Amniotic epithelial cell (primary cell): ENCODE measurements at places on chromosomes 5 and 9.

GRCh38 chr5:21225223-21226064, 1237.4 kb upstream of the CDH18 start:
- DNase-seq: no peak

DNA sequence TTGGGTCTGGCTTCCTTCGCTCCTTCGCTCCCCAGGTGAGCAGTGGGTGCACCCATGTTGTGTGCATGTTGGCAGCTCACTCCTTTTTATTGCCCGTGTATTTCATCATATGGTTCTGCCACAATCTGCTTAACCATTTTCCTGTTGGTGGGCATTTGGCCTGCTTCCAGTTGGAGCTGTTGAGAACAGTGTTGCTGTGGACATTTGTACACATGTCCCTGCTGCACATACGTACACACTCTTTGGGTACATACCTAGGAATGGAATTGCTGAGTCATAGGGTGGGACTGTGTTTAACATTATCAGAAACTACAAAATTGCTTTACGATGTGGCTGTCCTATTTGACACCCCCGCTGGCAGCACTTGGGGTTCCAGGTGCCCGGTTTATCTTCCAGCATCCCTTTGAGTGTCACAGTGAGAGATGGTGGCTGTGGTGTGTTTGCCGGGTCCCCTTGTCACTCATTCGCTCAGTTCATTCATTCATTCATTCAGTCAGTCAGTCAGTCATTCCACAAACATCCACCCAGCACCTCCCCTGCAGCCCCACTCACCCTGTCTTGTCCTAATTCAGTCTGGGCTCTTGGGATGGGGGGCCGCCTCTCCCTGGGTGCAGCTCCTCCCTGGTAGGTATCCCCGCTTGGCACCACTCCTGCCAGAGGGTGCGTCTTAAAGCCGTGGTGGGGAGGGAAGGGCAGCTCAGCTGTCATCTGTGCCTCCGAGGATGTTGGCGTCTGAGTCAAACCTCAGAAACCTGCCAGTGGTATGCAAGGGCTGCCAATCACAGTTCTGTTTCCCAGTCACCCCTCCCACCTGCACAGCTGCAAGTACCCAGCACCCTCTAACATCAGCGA, 7.9 kb upstream of the FIBCD1 start:
- DNase-seq: no peak

GRCh38 chr5:150529555-150529954, 21.6 kb downstream of the NDST1 start:
- no peak for DNase-seq

DNA sequence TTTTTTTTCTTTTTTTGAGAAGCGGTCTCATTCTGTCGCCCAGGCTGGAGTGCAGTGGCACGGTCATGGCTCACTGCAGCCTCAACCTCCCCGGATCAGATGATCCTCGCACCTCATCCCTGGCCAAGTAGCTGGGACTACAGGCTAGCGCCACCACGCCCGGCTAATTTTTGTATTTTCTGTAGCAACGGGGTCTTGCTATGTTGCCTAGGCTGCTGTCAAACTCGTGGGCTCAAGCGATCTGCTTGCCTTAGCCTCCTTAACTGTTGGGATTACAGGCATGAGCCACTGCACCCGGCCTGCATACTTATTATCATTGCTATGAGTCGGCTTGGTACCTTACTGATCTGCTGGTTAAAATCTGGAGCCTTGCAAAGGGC, 790 bp upstream of the IARS1 start:
- DNase-seq: peak; percentile 16

DNA sequence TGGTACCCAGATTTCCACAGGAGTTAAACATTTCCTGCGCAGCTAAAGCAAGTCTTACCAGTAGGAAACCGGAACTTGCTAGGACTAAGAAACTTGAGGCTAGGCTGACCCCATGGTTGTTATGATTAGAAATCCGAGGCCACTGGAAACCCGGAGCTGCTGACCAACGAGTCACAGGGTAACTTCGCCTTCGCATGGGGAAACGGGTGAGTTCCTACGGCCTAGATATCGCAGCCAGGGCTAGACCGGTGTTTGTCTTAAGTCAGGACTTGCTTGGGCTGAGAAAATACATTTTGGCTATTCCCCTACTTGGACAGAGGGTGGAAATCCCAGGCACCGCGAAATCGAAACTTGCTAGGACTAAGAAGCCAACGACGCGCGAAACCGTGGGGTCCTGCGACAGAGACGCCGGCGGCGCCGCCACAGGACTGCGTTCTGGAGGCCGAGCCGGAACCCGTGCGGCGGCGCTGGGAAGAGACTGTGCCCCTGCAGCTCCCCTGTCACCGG, 1.6 kb upstream of the ANXA2R start:
- DNase-seq: peak; percentile 85

DNA sequence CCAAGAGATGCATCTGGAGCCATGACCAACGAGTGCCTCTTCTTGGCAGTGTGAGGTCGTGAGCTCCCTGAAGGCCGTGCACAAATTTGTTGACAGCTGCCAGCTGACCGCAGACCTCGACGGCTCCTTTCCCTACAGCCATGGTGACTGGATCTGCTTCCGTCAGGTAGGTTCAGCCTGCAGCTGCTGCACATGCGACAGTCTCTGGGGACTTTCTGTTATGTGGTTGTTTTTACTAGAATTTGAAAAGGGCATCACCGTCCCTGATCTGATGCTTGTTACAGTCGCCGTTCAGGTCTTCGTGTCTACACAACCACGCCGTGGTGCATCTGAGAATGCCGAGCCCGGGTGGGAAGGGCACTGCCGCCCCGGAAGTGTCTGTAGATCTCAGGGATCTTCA, 36.5 kb upstream of the LRRC14B start:
- no peak for DNase-seq

DNA sequence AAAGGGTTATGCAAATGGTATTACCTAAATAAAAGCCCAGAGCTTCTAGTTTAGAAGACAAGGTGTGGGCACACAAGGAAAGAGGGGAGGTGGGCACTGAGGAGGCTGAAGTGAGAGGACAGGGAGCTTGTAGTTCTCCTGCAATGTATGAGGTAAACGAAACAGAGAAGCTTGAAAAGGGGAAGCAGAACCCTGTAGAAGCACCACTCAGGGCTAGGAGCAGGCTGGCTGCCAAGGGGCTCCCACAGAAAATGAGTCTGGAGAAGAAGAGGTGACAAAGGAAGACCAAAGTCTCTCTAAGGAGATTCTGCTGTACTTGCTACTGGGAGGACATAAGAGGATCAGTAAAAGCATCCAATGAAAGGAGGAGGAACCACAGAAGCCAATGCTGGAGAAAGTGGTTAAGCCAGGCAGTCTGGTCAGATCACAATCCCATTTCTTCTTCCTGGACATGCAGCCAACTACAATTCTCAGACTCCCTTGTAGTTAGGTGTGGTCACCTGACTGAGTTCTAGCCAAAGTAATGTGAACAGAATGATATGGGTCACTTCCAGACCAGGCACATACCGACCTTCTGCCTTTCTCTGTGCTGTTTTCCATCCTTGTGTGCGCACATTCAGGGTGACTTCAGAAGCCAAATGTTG, 174.5 kb upstream of the MAP3K1 start:
- no peak for DNase-seq

DNA sequence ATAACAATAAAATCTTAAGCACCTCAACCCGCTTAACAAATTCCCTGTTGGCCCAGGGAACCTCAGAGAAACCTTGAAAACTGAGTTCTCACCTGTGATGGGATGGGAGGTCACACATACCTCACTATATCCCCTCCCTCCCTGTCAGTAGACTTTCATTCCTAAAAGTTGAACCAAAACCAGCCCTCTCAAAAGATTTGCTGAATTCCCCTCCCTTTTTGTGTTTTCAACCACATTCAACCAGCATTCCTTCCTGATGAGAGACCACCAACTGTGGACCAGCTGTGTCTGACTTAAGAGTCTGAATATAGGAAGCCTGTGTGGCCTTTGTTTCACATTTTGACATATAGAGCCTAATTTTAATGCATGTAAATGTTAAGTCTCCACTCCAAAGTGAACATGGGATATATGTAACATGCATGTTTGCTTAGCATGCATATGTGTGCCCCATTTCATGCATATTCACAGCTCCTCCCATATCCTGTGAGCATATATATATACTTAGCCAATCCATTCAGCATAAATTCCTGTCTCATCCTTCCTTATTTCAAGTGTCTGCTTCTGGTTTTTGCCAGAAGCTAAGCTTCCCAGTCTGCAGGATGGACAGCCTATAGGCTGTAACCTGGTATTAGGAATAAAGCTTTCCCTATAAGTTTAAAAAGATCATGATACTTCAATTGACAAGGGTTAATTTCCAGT, 604.6 kb downstream of the PTPRD start:
- DNase-seq: no peak

- DNase-seq: peak; percentile 76
These were observed 36.1 kb downstream of the DAP start for GRCh38 chr5:10724781-10725507.

GRCh38 chr9:112894041-112894440, 3.4 kb upstream of the SLC46A2 start:
- peak; percentile 68 for DNase-seq

GRCh38 chr9:15104826-15105420, 194.7 kb upstream of the FREM1 start:
- DNase-seq: peak; percentile 37

DNA sequence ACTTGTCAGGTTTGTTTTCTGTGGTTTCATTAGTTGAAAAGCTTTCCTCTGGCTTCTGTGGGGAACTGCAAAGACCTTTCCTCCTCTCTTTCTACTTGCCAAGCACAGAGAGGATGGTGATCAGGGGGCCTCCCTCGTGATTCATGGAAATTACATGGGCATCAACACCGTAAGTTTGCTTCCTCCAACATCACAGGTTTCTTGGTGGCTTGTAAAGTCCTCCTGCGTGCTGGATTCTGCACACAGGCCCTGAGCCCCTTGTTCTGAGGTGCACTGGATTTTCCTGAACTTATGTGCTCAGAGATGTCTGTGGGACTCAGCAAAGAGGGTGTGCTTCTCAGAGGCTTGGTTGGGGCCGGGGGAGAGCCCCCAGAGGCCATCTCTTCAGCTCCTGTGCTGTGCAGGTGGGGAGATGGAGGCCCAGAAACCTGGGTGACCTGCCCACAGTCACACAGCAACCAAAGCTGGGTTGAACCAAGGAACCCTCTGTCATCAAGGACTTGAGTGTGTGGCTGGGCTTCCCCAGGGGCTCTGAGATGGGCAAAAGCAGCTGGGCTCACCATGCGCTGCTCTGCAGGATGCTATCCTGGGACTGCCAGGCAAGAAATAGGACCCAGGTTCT, 36.5 kb downstream of the RGS3 start:
- DNase-seq: no peak

DNA sequence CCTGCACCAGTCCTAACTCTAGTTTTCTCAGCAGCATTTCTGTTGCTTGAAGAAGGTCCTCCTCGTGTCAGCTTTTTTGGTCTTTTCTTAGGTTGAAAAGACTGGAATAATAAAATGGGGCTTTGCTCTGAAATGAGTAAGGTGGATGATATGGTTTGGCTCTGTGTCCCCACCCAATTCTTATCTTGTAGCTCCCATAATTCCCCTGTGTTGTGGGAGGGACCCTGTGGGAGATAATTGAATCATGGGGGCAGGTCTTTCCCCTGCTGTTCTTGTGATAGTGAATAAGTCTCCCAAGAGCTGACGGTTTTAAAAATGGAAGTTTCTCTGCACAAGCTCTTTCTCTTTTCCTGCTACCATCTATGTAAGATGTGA, 53.6 kb downstream of the LIX1 start:
- no peak for DNase-seq

DNA sequence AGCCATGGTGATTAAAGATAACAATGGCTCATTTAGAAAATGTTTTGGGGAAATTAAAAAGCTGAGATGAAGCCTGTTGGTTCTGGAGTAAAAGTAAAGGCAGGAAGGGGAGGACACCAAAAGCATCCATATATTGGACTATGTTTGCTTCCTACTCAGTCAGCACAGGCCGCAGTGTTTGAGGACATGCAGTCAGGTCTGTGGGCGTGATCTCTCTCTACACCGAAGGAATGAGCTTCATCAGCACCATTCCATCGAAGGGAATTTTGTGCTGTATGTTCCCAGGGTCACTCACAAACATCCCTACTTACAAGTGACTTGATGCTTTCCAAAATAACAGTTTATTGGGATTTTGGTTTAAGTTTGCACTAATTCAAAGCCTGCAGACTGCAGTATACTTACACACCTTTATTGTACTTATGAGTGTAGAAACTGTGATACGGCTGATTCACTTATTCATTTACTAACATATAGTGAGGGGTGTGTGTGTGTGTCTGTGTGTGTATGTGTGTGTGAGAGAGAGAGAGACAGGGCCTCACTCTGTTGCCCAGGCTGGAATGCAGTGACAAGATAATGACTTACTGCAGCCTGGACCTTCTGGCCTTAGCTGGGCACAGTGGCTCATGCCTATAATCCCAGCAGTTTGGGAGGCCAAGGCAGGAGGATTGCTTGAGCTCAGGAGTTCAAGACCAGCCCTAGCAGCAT, 13.4 kb upstream of the CDK5RAP2 start:
- DNase-seq: no peak

DNA sequence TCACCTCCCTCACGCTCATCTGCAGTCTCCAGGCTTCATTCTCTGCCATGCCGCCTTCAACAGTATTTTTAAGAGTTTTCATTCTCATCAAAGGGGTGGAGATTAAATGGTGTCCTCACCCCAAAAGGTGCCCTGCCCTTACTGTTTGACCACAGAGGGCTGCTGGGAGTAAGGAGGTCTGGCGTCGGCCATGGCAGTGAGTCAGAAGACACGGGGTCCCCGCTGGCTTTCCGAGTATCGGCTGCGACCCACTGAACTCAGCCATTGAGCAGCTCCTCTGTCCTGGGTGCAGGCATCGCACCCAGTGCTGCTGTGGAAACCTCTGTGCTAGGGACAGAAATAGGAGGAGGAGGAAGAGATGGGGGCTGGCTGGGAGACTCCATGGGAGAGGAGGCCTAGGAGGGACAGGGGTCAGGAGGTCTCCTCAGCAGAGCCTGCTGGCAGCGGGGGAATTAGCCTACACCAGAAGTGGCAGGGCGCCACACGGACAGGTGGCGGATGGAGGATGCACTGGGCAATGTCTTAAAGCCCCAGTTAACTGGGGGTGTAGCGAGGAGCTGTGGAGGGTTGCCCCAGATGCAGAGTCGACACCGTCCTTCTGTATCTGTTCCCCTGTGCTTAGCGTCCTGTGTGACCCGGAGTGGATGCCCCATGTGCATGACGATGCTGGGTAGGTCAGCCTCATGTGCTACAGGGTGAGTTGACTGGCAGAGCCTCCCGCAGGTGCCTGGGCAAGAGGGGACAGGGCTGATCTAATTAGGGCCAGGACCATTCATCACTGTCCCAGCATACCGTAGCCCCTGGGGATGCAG, 15.4 kb upstream of the PLEKHG4B start:
- DNase-seq: no peak

GRCh38 chr5:135186662-135187522, 152.9 kb upstream of the PITX1 start:
- peak; percentile 48 for DNase-seq

- DNase-seq: peak; percentile 85
These were observed 27.8 kb downstream of the DPYSL3 start for GRCh38 chr5:147481874-147482705.
